Foreskin keratinocyte (primary cell): ENCODE measurements at places on chromosomes 2 and 18.

- no peak for DNase-seq
Measured at GRCh38 chr2:105783151-105783738, 38.5 kb downstream of the NCK2 start.

DNA sequence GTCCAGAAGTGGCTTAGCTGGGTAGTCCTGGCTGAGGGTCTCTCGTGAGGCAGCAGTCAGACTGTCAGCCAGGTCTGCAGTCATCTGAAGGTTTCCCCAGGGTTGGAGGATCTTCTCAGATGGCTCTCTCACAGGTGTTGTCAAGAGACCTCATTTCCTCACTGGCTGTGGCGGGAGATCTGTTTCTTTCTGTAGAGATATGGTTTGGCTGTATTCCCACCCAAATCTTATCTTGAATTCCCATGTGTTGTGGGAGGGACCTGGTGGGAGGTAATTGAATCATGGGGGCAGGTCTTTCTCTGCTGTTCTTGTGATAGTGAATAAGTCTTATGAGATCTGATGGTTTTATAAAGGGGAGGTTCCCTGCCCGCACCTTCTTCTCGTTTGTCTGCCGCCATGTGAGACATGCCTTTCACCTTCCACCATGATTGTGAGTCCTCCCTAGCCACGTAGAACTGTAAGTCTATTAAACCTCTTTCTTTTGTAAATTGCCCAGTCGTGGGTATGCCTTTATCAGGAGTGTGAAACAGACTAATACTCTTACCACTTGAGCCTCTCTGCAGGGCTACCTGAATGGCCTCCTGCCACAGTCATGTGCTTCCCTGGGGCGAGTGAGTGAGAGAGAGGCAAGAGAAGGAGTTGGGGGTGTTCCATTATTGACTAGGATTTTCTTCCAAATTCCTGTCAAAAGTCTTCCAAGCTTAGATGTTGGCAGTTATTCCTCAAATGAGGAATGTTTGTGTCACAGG lies 23.6 kb downstream of the MALT1 start:
- no peak for DNase-seq

DNA sequence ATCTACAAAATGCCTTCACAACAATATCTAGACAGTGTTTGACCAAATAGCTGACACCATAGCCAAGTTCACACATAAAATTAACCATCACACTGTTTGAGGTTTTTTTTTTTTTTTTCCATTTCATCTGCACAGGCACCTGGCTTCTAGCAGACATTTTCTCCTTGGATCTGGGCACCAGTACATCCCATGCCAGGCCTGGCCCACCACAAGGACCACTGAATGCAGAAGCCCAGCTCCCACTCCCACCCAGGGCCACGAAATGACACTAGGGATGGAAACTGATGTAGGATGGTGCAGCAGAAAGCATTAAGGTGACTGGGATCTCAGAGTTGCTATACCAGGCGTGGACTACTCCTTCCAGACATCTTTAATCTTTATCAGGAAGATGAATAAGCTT lies 13.0 kb downstream of the TMSB10 start:
- DNase-seq: no peak

DNA sequence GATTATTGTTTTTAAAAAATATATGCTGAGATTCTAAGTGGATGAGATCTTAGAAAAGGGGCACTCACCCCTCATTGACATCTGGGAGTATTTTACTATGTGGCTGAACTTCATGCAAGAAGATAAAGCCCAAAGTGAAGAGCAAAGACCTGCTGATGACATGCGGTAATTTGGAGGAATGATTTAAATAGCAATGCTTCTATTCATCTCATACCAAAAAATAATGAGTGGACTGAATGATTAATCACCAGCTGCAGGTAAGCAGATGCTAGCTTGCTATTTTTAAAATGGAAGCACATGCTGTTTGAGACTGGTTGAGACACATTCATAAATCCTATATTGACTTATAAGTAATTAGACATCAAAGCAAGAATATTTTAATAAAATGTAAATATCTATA lies 12.7 kb upstream of the CDK15 start:
- DNase-seq: peak; percentile 54

GRCh38 chr18:5738526-5738925 lies 156.8 kb downstream of the TMEM200C start:
- no peak for DNase-seq

GRCh38 chr2:138137949-138138348 lies 173.7 kb downstream of the HNMT start:
- DNase-seq: no peak

GRCh38 chr2:14533131-14533757 lies 99.3 kb upstream of the LRATD1 start:
- no peak for DNase-seq

- DNase-seq: no peak
Measured at GRCh38 chr2:26811791-26812694, 26.2 kb downstream of the CENPA start.

DNA sequence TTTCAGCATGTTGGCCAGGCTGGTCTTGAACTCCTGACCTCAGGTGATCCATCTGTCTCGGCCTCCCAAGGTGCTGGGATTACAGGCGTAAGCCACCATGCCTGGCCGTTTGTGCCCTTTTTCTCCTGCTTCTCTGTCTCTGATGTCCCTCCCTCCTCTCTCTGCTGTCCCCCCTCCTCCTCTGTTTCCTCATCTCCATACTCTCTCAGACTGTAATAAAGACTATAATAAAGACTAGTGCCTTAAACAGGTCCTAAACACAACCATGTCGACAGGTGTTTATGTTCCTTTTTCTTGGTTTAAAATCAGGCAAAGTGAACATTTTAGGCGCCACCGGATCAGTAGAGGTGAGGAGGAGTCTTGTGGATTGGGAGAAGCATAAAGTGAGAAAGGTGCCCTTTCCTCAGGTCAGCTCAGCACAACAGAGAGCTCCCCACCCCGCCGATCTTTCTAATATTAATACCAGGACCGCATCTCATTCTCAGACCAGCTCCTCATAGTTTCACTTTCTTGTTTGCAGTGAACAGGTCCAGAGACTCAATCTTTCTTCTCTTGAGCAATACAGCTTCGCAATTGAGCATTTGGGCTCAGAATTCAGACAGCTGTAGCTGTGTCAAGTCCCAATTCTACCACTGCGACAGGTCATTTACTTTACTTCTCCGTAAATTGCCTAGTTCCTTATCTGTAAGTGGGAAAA lies 23.7 kb downstream of the TIMM21 start:
- no peak for DNase-seq

DNA sequence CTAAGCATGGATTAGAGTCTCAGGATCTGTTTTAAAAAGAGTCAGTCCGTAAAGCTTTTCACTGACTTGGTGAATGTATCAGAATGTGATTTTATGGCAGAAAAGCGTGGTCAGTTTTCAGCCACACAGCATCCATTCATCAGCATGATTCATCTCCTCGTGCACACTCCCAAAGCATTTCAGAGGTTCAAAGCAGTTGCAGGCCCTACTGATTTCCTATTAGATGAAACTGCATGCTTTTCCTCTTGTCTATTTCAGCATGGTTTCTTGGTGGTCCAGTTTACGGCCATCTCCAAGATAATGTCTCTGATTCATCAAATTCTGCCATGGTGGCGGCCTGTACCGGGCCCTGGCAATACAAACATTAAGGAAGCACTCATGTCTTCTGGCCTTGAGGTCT lies 4.8 kb upstream of the PARD6G start:
- peak; percentile 47 for DNase-seq

- DNase-seq: no peak
Measured at GRCh38 chr2:165864296-165864695, 70.2 kb upstream of the GALNT3 start.

- DNase-seq: no peak
Measured at GRCh38 chr2:75466708-75467311, 93.9 kb downstream of the EVA1A start.

DNA sequence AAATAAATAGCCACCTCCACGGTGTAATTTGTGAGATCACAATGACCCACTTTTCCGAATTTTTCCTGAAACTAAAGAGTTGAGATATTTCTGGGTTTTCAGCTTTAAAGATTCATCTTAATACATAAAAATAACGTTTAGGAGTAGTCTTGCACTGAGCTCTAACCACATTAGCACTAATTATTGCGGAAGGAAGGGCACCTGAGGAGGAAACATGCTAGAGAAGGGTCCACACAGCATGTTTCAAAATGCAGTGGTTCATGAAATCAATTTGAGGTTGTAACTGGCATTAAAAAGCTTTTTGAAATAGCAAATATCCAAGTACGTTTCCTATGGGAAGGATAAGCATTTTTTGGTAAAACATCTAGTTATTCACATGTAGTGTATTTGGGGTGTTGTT lies 8.4 kb downstream of the INPP4A start:
- DNase-seq: no peak

GRCh38 chr2:200479692-200480265 lies 30.1 kb downstream of the KCTD18 start:
- peak; percentile 23 for DNase-seq

DNA sequence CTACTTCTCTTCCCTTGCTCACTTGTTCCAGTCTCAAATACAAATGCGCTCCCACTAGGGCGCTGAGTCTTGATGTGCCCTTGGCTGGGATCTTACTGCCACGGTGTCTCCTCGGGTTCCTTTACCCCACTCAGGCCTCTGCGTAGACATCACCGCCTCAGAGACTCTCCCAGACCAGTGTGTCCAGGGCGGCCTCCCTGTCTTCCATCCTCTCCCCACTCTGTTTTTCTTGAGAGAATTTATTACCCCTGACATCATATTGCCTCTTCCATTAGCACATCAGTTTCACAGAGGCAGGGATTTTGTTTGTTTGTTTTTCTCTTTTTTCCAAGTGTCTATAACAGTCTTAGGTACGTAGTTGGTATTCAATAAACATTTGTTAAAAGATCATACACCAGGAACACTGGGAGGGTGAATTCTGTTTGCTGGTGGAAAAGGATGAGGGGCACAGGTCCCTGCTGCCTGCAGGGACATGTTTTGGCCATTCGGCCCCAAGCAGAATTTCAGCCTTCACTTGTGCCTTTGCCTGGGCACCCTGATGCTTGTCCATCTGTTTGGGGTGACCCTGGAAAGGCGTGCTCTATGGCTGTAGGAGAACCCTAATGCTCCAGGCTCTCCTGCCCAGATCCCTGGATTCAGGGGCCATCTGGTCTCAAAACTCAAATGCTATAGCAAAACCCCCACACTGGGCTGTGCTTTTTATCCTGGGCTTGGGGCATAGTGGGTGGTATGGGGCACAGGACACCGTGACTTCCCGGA lies 55.0 kb downstream of the RPL37A start:
- no peak for DNase-seq

DNA sequence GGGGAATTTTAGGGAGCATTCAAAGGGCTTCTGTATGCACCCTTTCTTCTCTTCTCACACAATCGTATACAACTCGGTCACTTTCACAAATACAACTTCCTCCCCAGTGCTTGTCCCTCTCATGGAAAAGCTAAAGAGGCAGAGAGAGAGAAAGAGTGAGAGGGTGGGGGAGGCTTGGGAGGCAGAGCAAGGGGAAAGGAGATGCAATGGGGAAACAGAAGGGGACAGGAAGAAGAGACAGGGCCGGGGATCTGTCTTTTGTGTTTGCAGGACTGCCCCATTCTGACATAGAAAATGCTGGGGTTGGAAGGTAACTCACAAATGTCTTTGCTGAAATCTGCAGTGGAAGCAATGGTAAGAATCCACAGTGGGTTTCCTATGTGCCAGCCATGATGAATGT lies 2.1 kb upstream of the MC2R start:
- DNase-seq: no peak

DNA sequence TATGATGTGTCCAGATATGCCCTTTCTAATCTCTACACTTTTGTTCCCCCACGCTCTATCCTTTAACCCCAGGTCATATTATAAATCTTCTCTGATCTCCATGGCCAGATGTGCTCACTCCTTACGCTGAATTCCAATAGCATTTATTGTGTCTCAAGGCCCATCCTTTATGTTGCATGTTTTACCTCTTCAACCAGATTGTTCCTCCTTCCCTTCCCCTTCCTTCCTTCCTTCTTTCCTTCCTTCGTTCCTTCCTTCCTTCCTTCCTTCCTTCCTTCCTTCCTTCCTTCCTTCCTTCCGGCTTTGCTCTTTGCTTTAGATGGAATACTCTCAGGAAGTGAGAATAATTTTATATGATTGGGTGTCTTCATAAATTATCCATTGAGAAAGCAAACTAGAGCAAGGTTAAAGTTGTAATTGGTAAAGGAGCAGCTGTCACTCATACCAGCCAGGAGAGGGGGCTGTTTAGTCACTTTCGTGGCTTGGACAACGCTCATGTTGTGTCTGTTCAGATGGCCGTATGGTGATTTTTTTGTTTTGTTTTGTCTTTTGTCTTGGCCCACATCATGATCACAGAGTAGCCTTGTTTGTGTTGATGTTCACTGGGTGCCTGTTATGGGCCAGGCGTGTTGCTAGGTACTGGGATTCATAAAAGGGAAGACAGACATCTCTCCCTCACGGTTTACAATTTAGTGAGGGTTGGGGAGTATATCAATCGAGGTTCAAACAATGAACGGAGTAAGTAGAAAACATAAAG lies 68.0 kb downstream of the DAW1 start:
- DNase-seq: no peak

DNA sequence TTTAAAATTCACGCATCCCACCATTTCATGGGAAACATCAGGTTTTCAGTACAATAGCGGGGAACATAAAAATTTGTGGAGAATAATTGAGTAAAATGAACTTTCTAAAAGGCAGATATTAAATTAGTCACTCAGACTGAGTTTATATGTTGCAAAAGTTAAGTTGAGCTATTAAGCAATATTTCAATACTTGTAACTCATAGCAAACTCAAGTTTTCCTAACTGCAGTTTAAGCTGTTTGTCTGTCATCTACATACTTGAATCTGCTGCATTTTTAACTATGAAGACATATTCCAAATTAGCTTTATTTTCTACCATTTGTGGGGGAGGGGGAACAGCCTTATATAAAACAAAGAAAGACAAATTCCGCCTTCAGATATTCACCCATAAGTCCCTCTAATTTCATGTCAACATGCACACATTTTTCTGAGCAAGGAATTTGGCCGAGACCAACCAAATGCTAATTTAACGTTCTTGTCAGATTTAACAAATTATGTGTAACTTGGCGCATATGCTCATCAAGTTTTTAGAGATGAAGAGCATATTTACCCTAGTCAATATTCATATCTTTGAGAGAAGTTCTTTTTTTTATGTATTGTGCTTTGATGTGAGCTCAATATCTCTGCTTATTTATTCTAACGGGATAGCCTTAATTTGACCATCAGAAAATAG lies 462.9 kb downstream of the TXNL1 start:
- no peak for DNase-seq

DNA sequence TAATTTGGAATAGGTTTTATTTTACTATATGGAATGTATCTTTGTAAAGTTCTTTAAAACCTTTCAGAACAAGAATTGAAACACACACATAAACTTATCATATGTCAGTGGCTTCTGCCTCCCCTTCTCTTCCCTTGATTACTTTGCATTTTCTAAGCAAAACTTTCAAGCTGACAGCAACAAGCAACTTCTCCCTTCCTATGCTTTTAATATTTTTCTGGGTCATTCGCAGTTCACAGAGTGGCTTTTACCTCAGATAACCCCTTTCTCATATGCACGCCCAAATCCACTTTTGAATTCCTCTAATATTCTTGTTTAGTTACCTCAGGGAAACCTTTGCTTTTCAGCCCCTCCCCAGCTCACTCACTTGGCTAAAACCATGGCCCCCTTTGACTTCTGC lies 36.7 kb upstream of the CDC42EP3 start:
- DNase-seq: no peak

- no peak for DNase-seq
Measured at GRCh38 chr2:30421604-30422443, 25.2 kb upstream of the LCLAT1 start.
